CD4-positive, alpha-beta memory T cell (primary cell): ENCODE measurements at places on chromosomes 6 and 20. TPM values are rescaled to one million over a fixed set of nuclear protein-coding genes. Genes with fewer than 3 reads are reported as not detected.

The BMP7 gene
- not detected for total RNA-seq

DNA sequence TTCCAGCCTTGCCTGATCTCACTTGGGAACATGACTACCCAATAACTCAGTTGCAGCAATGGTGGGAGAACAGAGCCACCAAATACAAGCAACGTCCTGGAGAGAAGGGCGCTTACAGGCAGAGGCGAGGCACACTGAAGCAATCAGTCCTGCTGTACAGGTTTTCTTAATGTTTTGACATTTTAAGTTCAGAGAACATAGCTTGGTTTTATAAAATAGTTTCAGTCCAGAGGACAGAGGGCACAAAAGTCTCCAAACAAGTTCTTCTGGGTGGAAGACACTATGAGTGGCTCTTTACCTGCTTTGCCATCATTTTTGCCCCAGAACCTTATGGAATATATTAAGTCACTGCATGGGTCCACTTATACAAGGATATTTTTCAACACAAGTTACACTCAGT is 103.4 kb upstream of the KCNG1 start:
- DNase-seq: no peak

- no peak for DNase-seq
These were observed 12.9 kb upstream of the GFOD1 start for GRCh38 chr6:13500264-13500663.

The WFDC13 gene
- total RNA-seq: not detected

DNA sequence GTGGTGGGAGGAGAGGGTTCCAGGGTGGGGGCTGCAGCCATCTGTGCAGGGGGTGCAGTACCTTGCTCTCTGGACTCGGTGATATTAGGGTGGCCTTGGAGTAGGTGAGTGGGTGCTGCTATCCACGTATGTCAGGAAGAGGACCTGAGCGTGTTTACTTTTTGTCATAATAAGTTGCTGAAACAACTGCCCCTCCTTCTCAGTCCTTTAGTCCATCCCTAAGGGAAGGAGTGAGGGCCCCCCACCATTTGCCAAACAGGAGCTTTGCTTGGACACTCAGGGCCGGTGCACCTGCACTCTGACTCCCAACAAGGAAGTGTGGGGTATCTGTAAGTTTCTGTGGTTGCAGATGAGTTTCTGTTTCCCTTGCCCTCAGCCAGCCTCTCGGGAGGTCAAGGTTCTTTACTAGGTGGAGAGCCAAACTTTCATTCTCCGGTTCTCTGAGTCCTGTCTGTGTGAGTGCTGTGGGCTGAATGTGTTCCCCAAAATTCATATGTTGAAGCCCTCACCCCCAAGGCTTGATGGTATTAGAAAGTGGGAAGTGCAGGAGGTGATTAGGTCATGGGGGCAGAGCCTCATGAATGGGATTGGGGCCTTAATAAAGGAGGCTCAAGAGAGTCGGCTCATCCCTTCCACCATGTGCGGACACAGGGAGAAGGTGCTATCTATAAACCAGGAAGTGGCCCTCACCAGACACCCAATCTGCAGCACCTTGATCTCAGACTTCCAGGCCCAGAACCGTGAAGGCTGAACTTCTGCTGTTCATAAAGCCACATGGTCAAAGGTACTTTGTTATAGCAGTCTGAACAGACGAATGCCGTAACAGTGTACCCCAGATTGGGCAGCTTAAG is 19.6 kb upstream of the CCR6 start:
- no peak for DNase-seq

GRCh38 chr6:53282741-53283140 is 66.0 kb downstream of the ELOVL5 start:
- no peak for DNase-seq

GRCh38 chr6:118218156-118218555 is 311.1 kb downstream of the SLC35F1 start:
- DNase-seq: no peak

DNA sequence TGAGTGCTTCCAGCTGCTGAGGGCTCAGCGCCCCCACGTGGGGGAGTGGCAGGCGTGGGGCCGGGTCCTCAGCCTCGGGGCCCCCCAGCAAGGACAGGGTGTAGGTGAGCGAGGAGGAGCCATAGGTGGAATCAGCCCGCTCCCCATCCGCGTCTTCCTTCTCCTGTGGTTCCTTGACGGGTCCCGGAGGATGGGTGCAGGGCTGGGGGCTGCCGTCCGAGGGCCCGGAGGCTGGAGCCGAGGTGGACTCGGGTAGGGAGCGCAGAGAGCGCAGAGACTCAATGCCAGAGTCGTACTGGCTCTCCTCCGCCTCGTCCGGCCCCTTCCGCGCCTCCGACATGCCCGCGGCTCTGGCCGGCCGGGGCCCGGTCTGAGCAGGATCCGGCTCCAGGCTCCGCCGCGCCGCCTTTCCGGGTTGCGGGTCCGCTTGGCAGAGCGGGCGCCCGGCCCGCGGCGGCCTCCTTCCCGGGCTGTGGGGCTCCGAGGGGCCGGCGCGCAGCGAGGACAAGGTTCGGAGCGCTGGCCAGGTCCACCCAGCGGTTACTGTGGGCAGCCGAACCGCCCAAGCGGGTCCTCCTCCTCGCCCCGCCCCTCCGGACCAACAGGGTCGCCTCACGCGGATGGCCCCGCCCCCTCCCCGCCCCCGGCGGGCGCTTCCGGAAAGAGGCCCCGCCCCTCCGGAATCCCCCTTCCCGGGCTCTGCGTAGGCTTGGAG is at the start of gene NFKBIE:
Gene NFKBIE, minus strand, starts transcription at position 545 of the 715 bp plus-strand sequence. Its CDS starts 205 bp downstream, at position 340.
- peak; percentile 96 for DNase-seq

GRCh38 chr20:9408422-9409300 is 105.7 kb upstream of the LAMP5 start:
- no peak for DNase-seq

GRCh38 chr6:36248980-36249379 is 20.9 kb upstream of the PNPLA1 start:
- no peak for DNase-seq

DNA sequence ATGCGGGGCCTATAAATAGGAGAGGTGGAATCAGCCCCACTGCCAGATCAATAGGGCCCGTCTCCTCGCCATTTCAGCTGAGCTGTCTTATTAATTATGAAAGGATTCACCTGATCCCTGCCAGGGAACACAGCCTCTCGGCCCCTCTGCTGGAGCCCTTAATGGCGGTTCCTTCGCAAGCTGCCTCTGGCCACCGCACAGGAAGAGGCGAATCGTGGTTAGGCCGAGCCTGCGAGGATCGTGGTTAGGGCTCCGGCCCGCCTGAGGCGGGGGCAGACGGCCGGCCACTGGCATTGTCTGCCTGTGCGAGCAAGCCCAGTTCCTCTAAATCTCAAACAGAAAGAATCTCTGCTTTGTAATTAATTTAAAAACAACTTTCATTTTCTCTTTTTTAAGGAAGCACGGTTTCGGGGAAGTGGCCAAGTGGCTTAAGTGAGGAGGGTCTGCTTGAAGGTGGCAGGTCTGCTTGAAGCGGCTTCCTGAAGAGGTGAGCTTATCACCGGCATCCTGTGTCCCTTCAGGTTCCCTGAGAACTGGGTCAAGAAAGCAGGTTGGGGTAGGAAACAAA is 9.2 kb downstream of the NRN1 start:
- DNase-seq: no peak

- no peak for DNase-seq
These were observed 148.9 kb upstream of the SIM1 start for GRCh38 chr6:100613656-100614055.

DNA sequence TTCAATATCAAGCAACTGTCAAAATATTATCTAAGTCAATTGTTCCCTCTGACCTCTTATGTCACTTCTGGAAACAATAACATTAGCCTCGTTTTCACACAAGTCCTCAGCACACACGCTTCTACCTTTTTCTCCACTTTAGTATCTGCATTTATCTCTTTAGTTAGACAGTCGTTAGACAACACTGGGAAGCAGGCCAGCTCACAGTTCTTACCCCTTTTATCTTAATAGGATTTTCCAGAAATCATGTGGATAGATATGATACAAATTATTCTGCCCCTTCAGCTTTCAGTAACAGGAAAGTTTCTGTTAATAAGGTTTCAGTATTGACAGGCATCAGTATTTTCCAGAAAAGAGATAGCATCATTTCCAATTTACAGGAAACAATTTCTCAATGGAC is 25.9 kb upstream of the HAO1 start:
- DNase-seq: no peak

DNA sequence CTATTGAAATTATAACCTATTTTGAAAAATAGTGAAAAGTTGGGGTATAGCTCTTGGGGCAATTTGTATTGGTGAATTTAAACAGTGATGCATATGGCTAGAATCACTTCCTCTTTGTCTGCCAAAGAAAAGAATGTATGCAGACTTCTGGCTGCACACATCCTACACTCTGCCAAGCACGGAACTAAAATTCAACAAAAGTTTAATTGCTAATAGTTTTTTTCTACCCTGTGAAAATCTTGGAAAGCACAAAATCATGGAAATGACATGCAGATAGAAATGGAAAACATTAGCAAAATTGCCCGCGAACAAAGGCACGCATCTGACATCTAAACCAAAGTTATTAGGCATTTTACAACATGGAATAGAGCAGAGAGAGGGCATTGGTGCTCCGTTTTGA is 106.4 kb upstream of the PDE10A start:
- no peak for DNase-seq

The BCLAF1 gene
- 233 TPM for total RNA-seq

DNA sequence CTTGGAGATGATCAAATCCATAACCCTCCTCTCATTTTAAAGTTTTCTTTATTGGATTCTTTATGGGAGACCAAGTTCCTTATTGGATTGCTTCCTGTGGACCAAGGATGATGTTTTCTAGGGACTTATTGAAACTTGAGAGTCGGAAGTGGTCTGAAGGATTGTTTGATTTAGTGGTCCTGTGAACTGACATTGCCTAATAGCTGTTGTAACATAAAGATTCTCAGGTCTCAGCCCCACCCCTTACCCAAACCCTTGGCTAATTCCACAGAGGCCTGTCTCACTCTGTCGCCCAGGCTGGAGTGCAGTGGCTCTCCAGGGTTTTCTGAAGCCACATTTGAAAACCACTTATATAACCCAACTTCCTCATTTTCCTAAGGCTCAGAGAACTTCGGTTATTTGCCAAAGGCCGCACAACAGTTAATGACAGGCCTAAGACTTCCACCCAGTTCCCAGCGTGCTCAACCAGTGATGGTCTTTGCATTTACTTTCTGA is 77.0 kb downstream of the ATXN1 start:
- DNase-seq: no peak
